Endodermal cell (in vitro differentiated cells): ENCODE measurements at places on chromosomes 3 and 15. TPM values are rescaled to one million over a fixed set of nuclear protein-coding genes. Genes with fewer than 3 reads are reported as not detected.

The HGD gene
- not detected in 3 replicates for total RNA-seq

DNA sequence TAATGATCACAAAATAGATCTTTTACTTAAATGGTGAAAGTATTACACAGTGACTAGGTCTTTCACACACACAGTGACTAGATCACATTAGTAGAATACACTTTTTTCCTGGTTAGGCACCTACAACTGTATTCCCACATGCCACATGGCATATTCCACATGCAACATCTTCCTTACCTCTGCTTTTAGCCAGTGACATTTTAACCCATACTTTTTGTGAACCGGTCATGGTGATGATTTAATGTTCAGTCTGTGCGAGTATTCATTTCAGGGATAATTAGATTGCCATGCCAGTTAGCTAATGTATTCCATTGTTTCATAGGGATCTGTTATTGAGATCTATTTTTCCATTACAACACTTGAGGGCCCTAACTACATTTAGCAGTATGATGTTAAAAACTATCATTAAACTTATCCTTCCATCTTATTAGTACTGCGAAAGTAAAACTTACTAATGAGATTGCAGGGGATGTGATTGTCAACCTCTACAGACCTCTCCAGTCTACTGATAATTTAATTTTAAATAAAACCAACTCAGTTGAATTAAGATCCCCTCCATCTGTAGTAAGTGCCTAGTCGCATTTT is 28.3 kb downstream of the TSEN2 start:
- no peak for DNase-seq

The TYRO3 gene
- 218 to 293 TPM (median 282 TPM) in 3 replicates for total RNA-seq

The C3orf22 gene
- total RNA-seq, result not detected in 2 replicates

- DNase-seq, result no peak
These were observed 182.2 kb downstream of the NAALADL2 start for GRCh38 chr3:175041369-175041768.

GRCh38 chr15:83546512-83546888 is 99.4 kb downstream of the SH3GL3 start:
- DNase-seq, result no peak

DNA sequence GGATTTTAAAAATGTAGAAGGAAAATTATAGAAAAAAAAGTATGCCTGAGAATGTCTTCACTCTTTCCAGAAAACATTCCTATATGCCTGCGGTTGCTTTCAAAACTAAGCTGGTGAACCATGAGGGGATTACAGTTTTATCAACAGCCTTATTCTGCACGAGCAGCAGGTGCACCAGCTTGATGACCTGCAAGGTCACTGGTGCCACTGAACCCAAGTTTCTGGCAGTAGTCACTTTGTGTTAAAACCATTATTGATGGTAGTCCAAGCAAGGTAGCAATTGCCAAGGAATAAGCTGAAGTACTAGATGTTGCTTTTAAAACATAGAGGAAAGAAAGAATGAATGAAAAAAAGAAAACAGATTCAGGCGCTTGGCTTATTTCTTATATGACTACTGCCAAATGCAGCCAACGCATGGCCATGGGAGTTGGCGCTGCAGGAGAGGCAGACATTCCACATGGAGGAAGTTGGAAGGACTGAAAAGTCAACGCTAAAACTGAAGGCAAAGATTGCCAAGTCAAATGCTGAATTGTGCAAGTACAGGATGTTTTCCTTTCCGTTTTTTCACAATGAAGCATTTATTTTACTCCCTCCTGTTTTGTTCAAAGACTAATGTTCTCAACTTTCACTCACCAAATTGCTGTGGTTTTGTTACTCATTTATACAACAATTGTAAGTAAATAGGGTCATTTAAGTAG is 601.4 kb downstream of the CADM2 start:
- no peak for DNase-seq

DNA sequence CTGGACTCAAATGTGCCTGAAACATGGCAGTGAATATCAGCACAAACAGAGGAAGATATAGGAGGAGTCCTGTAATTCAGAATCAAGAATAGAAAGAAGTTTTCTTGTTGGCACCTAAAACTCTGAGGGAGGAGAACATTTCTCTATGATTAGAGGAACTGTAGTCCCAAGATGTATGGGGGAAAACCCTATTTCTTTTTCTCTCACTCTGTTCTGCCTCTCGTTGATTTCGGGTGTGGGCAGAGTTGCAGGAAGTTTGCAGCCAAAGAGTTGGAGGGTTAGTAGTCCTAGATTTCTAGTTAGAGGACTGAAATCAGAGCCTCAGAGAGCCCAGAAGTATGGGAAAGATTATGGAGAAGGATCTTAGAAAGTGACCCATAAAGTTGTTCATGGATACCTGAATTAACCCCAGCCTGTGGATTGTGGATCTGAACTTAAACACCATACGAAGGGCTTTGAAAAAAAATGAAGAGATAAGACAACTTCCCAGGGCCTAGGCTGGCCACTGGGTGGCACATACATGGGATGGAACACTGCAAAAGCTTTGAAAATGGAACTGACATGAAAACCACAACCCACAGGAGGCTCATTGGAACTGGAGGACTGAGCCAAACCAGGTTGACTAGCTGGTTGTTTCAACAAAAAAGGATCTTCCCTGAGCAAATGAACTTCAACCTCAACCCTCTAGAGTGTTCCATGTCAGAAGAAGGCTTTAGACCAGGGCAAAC is 34.6 kb downstream of the FMN1 start:
- DNase-seq, result peak; percentile 47

DNA sequence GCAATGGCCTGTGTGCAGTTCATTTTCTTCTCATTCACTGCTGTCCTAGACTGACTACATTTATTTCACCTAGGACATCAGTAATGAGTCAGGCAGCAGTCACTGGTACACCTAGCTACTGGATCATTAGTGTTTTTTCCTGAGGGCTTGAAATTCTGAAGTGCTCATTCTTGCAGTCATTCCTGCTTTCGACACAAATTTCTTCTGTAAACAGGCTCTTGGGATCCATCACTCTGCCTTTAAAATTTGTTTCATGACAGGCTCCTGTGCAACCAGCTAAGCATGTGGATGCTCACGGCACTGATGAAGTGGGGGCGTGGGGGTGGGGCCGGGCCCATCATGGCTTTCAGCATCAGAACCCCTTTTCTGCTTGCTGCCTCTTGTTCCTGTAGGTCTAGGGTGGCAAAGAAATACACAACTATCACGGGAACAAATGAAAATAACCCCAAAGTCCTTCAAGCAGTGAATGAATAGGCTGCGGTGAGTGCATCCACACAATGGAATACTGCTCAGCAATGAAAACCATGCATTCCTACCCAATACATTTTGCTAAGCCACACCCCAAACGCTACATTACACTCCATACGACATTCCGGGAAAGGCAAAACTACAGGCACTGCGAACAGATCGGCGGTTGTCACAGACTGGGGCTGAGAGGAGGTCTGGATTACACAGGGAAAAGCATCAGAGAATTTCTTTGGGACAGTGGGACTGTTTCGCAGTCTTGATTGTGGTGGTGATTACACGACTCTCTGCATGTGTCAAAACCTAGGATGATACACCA is 9.3 kb upstream of the MELTF start:
- DNase-seq, result no peak

The MORC1 gene
- total RNA-seq, result not detected in 3 replicates

The IL16 gene
- total RNA-seq, result 0.13 to 0.19 TPM in 2 of 3 replicates, not detected in the other
